Right ventricle myocardium superior (tissue), 1 donor: ENCODE measurements at places on chromosomes 1 and 21. TPM values are rescaled to one million over a fixed set of nuclear protein-coding genes. Genes with fewer than 3 reads are reported as not detected.

Gene TRIM46
- total RNA-seq = 0.08 TPM

Gene CLEC20A
- not detected for total RNA-seq

DNA sequence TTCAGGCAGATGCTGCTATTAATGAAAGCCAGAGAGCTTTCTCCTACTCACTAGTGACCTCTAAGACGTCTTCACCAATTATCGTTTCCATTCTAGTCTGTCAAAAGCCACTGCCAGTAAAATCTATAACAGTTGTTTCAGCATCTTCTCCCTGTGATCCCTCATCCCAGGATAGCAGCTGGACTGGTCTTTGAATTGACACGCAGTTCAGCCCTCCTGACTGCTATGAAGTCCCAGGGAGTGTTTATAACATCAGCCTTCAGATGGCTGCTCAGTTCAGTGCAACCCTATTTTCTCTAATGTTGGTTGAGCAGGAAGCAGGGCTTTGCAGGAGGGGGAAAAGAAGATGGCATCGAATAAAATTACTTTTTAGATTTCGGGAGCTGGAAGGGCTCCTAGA lies 23.6 kb upstream of the MARK1 start:
- no peak for DNase-seq

DNA sequence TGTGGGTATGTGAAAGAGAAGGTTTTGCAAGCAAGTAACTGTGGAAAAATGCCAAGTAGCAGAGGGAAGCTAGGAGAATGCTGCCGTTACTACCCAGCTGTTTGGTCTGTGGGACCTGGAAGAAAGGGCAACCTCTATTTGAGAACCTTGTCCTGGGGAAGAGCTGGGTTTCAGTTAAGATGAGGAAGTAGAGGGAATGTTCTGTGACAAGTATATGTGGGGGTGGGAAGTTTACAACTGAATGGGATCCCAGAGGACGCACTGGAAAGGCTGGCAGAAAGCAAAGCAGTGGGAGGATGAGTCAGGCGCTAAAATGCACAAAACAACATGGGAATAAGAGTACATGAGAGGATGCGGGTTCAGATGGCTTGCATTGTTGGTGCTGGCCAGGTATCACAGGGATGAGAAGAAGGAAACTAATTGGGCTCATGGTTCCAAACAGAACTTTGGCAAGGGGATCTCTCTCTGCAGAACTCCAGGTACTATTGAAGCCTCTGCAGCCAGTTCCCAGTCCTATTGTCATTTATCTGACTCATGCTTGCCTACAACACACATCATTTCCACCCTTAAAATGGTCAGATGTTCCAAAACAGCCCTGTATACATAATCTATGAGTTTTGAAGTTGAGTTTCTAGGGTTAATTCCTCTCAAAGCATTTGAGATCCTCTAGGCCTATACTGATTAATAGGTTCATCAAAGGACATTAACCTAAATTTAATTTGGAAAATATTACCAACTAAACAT lies 88.5 kb upstream of the VAV3 start:
- no peak for DNase-seq

DNA sequence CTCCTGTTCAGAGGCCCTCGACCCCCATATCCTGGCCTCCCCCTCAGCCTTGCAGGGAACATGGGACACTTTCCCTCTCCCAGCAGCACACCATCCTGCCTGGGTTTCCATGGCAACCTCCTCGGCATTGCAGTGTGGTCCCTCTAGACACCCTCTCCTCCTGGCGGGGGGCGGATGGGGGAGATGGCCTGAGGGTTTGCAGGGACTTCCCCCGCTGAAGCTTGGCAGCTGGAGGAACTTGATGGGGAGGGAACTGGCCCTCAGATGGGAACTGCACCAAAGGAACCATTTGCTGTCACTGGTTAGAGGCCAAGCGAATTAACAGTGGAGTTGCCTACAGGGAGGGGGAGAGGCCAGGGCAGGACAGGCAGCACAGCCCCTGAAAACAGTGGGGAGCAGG lies 28.7 kb downstream of the RIMS3 start:
- DNase-seq = no peak

DNA sequence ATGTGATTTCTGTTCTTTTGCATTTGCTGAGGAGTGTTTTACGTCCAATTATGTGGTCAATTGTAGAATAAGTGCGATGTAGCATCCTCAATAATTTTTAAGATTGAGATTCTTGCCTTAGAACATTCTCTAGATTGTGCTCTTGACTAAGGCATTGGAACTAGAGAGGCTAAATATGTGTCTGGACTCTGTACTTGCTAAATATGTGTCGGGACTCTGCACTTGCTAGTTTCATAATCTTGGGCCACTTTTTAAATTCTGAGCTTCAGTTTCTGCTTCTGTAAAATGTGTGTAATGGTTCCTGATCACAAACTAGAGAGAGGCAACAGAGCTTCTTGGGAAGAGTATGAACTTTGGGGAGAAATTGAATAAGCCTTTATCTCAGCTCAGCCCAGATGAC lies 21.6 kb downstream of the HLX start:
- no peak for DNase-seq

DNA sequence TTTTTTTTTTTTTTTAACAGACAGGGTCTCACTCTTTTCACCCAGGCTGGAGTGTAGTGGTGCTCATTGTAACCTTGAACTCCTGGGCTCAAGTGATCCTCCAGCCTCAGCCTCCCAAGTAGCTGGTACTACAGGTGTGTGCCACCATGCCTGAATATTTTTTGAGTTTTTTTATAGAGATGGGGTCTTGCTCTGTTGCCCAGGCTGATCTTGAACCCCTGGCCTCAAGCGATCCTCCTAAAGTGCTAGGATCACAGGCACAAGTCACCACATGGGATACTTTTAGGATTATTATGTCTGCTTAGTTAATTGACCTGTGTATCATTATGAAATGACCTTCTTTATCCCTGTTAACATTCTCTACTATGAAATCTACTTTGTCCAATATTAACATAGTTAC lies 38.0 kb downstream of the RASSF5 start:
- no peak for DNase-seq

DNA sequence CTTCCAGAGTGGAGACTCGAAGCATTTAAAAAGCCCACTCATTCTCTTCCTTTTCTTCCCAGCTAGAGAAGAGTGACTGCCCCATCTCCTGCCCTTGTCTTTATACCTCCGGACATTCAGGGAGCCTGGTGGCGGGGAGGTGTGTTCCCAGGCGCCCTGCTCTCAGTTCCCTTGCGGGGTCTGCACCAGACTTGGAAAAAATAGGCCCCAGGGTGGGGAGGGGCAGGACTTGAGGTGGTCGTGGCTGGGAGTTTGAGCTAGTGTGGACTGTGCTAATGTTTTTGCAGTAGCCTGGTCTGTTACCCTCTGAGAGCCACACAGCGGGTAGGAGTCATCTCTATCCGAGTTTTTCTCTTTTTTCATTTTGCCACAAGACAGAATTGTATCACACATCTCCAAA lies 139.1 kb downstream of the PEX14 start:
- DNase-seq = no peak

DNA sequence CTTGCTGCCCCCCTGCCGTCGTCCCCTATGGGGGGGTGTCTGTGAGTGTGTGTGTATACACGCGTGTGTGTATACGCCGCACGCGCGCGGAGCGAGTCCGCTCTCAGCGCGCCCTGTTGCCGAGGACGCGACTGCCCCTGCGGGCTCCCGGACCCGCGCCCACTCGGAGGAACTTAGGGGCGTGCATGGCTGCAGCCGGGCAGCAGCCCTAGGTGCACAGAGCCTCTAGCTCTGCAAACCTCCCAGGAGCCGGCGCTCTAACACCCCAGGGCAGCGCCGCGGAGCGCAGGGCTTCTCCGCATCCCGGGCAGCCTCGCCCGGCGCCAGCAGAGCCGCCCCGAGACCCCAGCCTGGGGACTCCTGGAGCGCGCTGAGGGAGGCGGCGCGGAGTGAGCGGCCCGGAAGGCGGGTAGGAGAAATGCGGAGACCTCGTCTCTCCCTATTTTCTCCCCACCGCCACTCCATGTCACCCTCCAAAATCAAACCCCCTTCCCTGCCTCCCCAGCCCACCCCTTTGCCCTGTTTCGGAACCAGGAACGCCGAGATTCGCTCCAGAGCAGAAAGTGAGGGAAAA lies 574 bp downstream of the ITPKB start:
- DNase-seq = peak; percentile 59

DNA sequence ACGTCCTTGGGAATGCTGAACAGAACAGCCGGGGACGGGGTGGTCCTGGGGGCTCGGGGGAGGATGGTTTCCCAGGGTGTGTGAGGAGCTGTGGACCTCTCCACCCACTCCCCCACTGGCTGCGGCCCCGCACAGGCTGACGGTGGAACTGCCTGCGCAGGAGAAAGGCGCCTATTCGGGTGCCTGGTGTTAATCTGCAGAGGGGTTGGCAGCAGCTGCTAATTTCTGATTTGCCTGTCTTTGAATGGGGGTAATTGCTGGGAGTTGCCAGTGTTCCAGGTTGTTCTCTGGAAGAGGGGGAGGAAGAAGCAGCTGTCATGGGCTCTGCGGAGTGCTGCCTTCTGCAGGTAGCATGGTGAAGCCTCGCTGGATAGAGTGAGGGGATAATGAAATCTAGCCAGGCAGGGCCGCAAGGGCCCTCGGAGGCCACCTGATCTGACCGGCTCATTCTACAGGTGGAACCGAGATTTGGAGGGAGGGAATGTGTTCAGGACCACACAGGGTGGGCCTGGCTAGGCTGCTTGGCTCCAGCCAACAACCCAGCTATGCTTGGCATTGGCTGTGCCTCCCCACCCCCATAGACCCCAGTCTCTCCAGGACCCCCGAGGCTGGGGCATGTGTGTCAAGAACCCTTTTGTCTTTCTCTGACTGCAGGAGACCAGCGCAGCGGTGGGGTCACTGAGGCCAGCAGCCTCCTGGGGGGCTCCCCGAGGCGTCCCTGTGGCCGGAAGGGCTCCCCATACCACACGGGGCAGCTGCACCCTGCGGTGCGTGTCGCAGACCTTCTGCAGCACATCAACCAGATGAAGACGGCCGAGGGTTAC lies 67.1 kb downstream of the PTPRU start:
- no peak for DNase-seq

- no peak for DNase-seq
Measured at GRCh38 chr1:153030895-153031294, at the start of gene SPRR1B. TSS of gene SPRR1B (plus strand) at chr1:153031203. CDS start at chr1:153032346, 1,143 bp downstream.
